ENCODE measurements at places on chromosomes 6 and 20.

- DNase-seq = no peak
Observed at GRCh38 chr6:152637296-152638047, at the start of gene SYNE1. SYNE1 (minus strand) TSS chr6:152637362; CDS start chr6:152628331, 9,031 bp downstream.

- DNase-seq = no peak
Observed at GRCh38 chr20:22848364-22848763, 186.7 kb upstream of the SSTR4 start.

DNA sequence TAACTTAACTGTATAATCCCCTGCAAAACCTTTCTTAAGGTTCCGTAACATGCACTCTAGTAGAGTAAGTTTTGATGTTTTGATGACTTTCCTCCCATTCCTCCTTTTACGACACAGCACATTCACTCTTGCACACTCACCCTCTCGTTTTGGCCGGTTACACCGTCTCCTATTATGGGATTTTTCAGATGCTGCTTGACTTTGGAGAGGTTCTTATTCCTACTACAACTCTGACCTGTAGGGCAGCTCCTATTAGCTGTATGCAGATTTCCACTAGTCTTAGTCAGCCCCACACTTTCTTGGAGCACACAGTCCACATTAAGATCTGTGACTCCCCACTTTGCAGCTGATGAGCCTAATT lies 223.7 kb upstream of the SYNCRIP start:
- DNase-seq = no peak

GRCh38 chr20:62721511-62722370 lies 13.1 kb downstream of the NTSR1 start:
- DNase-seq = no peak

DNA sequence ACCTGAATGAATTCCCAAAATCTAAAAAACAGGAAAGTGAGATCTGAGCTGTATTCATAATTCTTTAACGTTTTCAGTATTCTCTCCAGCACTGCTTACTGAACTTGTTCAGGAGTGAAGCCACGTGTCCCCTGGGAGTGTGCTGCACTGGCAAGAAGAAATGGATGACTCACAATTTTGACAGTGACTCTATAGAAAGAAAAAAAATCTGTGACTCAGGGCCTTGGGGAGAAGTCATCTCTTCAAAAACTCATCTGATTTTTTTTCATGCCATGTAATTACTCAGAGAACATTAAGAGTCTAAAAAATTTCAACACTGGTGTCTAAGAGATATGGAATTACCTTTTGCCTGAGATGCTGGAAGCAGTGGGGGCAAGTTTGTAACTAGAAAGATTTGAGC lies 39.7 kb downstream of the ANKEF1 start:
- DNase-seq = no peak
